Left cardiac atrium (tissue), 4 donors: ENCODE measurements at places on chromosomes 1 and 21.

- no peak for DNase-seq
Observed at GRCh38 chr1:8065369-8065768, 39.3 kb upstream of the ERRFI1 start.

DNA sequence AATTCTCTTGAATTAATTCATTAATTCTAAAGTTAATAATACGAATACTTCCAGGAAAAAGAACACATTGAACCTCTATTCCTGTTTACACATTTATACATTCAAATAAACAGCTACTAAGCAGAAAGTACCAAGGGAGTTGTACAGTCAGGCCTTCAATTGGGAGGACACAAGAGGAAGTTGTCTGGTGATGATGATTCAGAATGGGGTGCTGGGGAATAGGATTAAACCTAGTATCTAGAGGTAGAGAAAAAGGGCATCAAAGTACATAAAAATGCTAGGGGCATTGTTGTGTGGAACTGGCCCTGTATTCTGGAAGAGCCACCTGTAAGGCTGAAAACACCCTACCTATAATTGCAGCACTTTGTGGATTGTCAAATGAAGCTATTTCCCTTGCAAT, 71.7 kb upstream of the MROH9 start:
- no peak for DNase-seq

DNA sequence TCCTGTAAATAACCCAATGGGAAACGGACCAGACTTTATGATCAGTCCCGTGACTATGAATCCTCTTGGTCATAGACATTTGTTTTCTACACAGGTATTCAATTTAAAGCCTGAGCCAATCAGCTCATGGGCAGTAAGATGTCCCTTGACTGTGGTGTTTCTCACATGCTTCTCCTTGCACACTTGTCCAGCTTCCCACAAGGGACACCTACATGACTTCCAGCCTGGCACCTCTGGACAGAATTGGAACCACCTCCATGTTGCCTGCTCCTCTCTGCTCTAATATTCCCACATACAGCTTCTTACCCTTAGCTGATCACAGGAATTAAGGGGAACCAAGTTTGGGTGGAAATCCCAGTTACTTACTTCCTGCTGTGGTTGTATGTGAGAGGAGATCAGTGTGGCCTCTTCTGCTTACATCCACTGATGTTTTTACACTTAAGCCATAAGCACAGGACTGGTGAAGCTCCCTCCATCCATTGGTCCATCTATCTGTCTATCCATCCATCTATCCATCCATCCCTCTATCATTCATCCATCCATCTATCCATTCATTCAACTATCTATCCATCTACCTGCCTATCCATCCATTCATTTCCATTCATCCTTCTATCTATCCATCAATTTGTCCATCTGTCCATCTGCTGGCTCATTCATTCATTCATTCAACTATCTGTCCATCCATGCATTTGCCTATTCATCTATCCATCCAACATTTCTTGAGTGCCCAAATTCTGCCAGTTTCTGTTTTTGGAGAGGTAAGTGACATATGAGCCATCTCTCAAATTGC, 16.4 kb downstream of the RUNX1 start:
- DNase-seq = no peak

DNA sequence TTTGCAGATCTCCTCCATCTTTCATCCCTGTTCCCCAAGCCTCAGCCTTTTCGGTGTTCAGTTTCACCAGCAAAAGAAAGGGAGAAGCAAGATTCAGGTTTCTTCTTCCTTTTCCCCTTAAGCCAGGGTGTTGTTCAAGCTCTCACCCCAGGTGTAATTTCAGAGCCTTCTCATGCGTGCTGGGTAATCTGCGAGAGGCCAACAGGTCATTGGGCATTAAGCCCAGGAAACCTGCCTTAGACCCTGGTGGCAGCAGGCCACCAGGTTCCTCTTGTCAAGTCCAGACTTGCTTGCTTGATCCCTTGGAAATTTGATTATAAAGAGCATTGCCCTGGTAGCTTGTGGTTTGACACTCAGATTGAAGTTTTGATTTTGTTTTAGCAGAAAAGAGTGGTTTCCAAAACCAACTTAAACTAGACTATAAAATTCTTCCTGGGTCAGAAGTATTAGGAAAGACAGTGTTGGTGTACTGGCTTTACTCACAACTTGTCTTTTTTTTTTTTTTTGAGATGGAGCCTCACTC, 6.9 kb downstream of the AKR1A1 start:
- no peak for DNase-seq

DNA sequence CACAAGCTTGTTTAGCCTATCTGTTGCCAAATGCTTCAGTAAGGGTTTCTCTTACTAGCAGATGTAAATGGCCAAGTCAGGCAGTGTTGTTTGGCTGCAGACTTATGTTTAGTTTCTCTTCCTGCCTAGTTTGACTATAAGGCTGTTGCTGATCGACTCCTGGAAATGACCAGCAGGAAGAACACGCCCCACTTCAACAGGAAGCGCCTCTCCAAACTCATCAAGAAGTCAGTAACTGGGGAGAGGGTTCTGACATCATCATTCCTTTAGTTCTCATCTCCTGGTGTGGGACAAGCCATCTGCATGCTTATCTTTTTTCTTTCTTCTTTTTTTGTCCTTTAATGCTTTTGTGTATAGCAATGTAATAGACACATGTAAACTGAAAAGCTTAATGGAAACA, 25.1 kb downstream of the RRP1B start:
- DNase-seq = no peak

DNA sequence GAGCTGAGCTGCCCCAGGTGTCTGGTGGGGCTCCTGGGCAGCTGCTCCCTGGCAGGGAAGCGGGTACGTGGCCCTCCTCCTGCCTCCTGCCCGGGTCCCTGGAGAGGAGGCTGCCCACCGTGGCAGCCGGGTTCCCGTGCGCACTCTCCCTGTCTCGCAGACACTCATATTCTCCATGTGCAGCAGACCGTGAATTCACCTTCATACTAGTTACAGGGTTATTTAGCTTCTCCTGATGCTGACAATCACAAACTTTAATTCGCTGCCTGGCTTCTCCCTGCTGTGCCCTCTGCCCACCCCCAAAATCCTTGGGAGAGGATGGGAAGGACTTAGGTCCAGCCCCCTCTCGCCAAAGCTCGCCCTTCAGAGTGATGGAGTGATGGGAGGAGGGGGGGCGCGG, 95.3 kb downstream of the CASZ1 start:
- DNase-seq = no peak

- DNase-seq = no peak
Observed at GRCh38 chr1:216660561-216660960, 62.7 kb downstream of the ESRRG start.

DNA sequence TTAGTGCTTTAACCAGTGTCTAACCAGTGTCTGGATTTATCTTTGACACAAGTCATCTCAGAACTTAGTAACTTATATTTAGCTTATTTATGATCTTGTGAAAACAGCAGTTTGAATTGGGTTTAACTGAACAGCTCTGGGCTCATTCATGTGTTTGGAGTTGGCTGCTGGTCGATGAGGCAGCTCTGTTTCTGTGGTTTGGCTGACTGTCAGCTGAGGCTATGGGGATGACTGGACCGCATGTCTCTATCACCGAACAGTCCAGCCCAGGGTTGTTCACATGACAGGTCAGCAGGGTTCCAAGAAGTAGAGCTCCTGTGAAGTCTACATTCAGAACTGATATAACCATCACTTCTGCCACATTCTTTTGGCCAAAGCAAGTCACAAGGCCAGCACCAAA, 29.1 kb upstream of the C21orf91 start:
- DNase-seq = no peak

DNA sequence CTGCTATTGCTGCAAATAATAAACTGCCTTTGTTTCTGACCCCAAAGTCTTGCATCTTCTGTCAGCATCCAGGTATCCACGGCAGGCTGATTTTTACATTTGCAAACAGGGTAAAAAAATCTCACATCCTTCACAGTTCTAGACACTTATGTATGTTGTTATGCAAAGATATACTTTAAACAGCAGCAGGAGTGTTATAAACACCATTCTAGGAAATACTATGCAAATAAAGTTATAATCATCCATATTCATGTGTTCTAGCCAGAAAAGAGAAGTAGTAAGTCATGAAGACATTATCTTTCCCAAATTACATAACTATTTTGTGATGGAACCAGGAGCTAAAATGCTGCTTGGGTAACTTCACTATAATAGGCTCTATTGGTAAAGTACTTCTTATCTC, 534.2 kb downstream of the LTN1 start:
- no peak for DNase-seq

DNA sequence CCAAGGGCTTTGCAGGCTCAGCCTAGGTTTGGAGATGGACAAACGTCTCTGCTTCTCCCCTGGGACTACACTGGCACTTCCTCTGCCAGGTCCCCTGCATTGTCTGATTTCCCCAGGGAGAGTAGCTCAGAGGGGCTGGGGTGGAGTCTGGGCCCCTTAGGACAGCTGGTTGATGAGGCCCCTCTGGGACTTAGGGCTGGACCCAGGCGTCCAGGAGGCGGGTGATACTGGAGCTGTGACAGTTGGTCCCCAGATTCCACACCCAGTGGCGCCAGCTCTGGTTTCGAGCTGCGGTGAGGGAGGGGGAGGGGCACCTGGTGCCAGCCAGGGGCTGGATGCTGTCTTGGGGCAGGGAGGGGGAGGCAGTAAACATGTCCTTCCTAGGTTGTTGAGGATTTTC, 7.4 kb upstream of the MEX3A start:
- DNase-seq = no peak

- no peak for DNase-seq
Observed at GRCh38 chr1:234512451-234512861, 33.5 kb upstream of the TARBP1 start.

DNA sequence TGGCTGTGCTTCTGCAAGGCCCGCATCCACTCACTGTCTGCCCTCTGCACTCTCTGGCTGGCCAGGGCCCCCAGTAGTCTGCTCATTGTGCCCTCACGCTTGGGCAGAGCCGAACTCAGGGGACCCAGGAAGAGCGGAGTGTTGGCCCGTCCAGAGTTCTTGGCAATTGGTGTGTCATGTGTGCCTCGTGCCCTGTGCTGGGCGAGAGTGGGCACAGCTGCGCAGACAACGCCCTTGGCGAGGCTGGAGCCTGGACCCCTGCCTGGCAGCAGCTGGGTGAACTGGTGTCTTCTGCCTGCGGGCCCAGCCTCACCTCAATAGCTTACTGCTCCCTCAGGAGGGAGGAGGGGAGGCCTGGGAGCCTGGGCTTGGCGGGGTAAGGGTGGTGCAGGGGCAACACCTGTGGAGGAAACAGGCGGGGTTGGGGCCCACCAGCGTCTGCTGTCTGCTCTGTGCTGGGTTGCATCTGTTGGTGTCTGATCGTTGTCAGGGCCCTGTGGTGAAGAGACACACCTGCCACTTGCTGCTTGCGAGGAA, 2.1 kb downstream of the GUK1 start:
- DNase-seq = no peak

- no peak for DNase-seq
Observed at GRCh38 chr1:241142493-241142892, 214.5 kb downstream of the RGS7 start.

DNA sequence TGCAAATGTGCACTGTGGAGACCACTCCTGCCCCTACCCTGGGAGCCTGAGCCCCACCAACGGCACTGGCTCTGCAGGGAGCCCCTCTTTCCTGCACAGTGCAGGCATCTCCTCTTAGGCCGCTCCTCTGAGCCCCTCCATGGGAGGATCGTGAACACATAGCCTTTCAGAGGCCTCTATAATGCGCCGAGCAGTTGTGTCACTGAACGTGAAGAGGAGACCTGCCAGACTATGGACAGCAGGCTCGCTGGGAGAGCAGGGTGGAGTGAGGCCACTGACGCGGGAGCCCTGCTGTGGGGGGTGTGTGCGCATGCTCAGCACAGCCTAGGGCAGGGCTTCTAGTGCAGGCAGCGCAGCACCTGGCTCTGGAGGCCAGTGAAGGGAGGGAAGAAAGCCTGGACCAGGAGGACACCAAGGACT, 151.3 kb upstream of the COL6A1 start:
- no peak for DNase-seq

DNA sequence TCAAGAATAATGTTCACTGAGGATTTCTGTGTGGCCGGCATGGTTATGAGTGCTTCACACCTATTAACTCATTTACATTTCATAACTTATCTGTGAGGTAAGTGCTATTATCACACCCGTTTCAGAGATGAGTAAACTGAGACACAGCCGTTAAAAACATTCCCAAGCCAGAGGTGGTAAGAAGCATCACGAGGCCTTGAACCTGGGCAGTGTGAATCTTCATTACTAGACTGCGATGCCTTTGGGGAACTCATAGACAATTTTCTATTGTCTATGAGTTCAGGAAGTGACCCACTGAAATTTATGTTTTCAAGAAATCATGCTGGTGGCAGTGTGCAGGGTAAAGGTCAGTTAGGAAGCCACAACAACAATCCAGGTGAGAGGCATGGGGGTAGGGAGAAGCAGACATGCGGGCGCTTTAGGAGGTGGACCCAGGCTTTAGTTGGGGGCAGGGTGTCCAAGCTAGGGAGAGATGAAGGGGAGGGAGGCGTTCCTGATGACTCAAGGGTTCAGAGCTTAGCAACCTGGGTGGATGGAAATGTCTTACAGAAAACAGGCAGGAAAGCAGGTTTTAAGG, 14.5 kb downstream of the GNG12 start:
- DNase-seq = no peak

GRCh38 chr1:43271186-43272118, 1.7 kb downstream of the TMEM125 start:
- no peak for DNase-seq

DNA sequence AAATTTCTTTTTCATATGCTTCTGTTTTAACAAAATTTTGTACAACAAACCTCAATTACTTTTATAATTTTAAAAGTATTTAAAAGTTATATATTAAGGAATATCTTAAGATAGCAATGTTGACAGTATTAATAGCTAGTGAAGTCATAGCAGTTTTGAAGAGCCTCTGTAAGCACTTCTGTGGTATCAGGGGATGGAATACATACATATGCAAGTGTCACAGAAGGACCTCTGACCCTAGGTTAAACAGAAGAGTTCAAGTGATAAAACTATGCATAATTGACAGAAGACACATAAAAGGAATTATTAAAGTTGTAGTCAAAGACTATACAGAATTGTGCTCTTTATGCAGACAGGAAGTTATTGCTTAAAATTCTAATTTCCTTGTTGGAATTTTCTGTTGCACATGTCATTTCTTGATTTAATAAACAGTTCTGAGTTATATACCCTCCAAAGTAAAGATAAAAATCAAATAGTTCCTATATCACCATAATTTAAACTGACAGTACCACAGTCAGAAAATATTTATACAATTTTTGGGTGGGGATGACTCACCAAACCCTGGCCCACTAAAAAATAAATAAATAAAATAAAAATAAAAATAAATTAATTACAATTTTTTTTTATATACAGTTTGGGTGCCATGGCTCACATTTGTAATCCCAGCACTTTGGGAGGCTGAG, 27.1 kb downstream of the IPP start:
- DNase-seq = no peak

GRCh38 chr1:116375148-116375886, 2.3 kb downstream of the ATP1A1 start:
- DNase-seq = no peak

GRCh38 chr1:21331752-21332478, 41.7 kb upstream of the ECE1 start:
- DNase-seq = no peak

DNA sequence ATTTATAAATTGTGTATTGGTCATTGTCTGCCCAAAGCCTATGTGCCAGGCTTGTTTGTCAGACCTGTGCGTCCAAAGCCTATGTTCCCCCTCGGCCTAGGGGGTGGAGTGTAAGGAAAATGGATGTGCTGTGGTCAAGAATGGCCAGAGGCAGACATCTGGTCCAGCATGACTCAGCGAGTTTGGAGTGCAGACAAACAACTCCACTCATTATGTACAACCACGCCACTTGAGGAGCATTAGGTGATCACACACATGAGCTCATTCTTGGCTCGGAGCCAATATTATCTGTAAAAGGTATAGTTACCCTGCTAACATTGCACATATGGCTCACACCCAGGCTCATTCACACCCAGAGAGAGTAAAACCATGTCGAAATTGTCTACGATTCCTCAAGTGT, 1047.6 kb upstream of the ADGRL4 start:
- DNase-seq = no peak
